ENCODE measurements at places on chromosomes 11 and 22. TPM values are rescaled to one million over a fixed set of nuclear protein-coding genes. Genes with fewer than 3 reads are reported as not detected.

The MS4A14 gene
- total RNA-seq: not detected

The CYP2D6 gene
- not detected for total RNA-seq

The DDI1 gene
- total RNA-seq: not detected

The MOV10L1 gene
- total RNA-seq: 0.83 TPM

The DUSP8 gene
- 0.29 TPM for total RNA-seq

The CNTF gene
- 3.0 TPM for total RNA-seq

The GAL3ST3 gene
- total RNA-seq: not detected

The FXYD2 gene
- total RNA-seq: not detected

The LRRN4CL gene
- total RNA-seq: 195 TPM

The ARCN1 gene
- 110 TPM for total RNA-seq

The RIMBP3C gene
- 0.42 TPM for total RNA-seq

The ZNF280B gene
- 3.6 TPM for total RNA-seq

The UCP3 gene
- total RNA-seq: 2.6 TPM

The OR51E2 gene
- total RNA-seq: not detected

The HTATIP2 gene
- total RNA-seq: 33.9 TPM

The RIC3 gene
- total RNA-seq: not detected

The KCNJ4 gene
- total RNA-seq: not detected

The CCDC116 gene
- total RNA-seq: 0.13 TPM

All from myocyte (in vitro differentiated cells).